ENCODE measurements at places on chromosomes 7 and 10. TPM values are rescaled to one million over a fixed set of nuclear protein-coding genes. Genes with fewer than 3 reads are reported as not detected.

The LRMDA gene
- total RNA-seq: 1.0 TPM

The LIPK gene
- total RNA-seq: not detected

The PNLIPRP2 gene
- total RNA-seq: not detected

The AGR2 gene
- total RNA-seq: not detected

The NDUFB8 gene
- 167 TPM for total RNA-seq

The HMX2 gene
- not detected for total RNA-seq

The AVL9 gene
- total RNA-seq: 25.4 TPM

The HOXA11 gene
- total RNA-seq: not detected

GRCh38 chr7:79785556-79785955, 332.1 kb upstream of the MAGI2 start:
- no peak for DNase-seq

DNA sequence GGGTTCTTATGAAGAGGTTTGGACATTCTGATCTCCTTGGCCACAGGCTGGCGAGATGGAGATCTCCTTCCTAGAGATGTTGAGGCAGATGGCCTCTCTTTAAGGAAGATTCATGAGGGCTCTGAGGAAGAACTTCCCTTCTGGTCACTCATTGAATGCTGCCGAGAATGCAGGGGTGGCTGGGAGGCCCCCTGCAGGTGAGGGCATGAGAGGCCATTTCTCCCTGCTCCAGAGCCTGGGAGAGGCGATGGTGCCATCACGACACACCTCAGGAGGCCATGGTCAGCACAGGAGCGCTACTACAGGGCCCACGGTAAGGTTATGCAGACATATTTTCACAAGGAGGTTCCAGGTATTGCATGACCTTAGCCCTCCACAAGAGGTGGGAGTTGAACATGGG, 40.2 kb downstream of the CXCL12 start:
- no peak for DNase-seq

DNA sequence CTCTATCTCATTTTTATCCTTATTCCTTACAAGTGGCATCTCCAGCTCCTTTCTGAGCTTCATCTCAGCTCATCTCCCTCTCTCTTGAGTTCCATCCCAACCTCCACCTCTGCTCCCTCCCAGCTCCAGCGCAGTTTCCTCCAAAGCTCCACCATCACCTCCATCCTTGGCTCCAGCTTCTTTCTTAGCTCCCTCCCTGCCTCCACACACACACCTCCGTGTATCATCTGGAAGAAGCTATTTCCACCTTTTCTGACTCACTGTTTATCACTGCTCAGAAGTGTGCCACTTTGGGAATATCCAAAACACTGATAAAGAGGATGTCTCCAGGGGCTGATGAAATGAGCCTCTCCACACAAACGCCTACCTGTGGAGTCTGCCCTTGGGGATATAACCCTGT, 481.4 kb downstream of the PTPRN2 start:
- no peak for DNase-seq

DNA sequence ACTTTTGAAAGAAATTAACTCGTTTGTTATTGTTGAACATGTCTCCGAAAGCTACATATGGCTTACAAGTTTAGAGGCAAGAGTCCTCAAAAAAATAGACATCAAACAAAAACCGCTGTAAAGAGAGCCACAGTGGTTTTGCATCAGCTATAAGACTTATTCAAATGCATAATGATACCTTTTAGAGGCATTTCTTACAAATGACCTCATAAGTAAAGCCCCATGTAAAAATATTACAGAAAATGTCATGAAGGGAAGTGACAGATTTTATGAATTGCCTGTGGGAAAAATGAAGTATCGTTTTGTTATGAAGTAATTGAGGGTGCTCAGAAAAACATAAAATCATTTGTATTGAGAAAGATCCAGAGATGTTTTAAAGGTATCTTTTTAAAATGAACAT, 598.0 kb downstream of the NXPH1 start:
- DNase-seq: no peak

DNA sequence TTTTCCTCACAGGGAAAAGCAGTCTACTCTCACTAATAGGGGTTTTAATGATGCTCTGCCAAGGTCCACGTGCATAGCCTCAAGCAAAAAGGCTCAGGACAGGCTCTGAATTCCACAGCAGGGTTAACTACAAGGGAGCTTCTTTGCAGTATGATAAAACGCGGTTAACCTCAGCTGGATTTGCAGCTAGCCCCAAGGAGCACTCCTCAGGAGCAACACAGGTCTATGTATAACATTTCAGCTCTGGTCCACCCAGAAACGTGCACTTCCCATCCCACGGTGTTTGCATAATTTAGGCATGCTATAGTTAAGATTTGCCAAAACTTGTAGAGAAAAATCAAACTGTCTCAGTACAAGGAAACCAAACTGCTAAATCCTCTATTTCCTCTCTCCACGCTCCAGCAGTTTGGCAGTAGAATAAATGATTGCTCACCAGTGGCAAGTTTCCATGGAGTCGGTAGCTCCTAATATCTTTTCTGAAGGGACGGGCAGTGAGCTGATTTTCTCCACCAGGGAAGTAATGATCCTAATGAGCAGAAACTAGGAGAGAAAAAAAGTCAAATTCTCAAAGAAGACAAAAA, 13.1 kb upstream of the ASB4 start:
- peak; percentile 64 for DNase-seq

DNA sequence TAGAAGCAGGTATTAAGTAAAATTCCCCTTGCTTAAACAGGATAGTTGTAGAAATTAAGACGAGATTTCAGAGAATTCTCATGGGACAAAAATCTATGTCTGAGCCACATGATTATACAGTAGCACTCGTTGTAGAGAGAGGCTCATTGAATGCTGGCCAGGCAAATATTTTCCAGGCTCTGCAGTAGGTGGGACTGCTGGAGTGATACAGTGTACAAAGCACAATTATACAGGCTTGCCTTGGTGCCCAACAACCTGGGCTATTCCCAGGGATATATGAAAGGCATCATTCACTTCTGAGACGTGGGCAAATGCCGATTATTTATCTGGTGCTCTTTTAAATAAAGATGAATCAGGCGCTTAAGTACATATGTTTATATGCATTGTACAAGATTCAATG, 380.6 kb downstream of the PHTF2 start:
- no peak for DNase-seq

DNA sequence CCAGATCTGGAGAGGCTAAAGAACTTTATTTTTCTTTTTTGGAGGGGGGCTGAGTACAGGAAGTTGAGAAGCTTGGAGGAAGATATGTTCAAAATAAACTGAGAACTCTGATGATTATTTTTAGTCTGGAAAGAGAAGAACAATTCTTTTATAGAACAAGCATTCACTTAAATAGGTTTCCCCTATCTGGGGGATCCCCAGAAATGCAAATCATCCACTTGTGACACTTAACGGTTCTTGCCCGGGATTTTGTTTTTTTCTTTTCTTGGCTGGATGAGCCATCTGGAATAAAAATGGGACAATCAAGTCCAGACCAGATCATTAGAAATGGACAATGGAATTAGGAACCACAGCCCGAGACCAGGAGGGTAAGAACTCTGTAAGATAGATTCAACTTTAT, 95.9 kb upstream of the EGR2 start:
- no peak for DNase-seq

DNA sequence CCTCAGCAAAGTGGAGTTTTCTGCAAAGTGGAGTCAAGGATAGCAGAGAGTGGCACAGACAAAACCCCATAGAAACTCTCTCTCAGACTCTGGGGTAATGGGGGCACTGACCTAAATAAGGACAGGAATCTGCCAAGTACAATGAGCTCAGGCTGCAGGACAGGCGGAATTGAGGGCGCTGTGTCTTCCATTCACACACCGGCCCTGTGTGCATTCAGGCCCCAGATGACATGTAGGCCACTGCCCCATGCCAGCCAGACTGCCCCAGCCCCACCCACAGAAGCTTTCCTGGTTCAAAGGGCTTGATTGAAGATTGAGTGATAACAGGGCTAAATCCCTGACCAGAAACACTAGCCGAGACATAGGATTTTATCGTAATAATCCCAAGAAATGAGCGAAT, 52.7 kb downstream of the EEPD1 start:
- no peak for DNase-seq

DNA sequence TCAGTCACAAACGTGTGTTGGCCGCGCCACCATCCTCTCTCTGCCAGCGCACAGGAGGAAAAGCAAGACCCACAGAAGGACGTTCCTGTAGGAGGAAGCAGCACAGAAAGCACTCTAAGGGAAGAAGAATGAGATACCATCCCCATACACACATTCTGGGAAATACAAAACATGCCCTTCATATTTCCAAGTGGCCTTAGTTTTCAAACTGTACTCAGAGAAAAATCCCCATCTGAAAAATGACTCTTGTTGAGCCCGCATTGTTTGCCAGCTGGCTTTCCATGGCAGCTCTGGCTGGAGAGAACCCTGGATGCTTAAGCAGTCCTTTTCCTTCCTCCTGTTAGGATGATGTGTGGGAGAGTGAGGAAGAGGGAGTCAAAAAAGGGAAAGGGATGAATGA, 33.1 kb downstream of the MTURN start:
- no peak for DNase-seq

- DNase-seq: no peak
These were observed 126.7 kb upstream of the ZNF32 start for GRCh38 chr10:43775384-43775783.

DNA sequence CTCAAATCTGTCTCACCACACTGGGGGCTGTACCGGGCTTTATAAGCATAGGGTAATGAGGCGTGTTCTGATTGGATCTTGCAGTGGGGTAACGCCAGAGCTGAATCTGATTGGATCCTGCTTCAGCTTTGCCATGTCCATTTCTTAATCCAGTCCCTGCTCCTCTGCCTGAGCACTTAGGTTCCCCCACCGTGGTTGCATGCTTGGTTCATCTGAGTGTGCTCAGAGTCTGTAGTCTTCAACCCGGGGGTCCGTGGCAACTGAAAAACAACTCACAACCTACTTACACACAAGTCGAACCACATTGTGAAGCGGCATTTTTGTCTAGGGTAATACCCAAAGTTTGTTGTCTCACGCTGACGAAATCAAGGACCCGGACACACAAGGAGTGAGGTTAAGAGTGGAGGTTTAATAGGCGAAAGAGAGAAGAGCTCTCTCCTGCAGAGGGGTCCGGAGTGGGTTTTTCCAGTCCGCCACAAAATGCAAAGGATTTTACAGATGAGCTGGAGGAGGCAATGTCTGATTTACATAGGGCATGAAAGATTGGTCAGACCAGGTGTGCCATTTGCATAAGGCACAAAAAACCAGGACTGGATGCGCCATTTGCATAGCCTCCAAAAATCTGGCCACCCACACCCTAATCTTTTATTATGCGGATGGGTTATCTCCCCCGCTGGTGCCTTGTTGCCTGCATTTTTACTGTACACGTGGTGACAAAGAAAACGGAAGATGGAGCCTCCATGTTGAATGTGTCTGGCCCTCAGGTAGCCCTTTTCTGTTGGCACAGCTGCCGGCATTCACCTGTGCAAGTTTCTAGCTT, 641.8 kb upstream of the FOXK1 start:
- DNase-seq: no peak

GRCh38 chr10:123788981-123789380, 102.6 kb downstream of the CPXM2 start:
- DNase-seq: no peak

GRCh38 chr7:142516038-142516501, 233.2 kb upstream of the PRSS1 start:
- peak; percentile 79 for DNase-seq

DNA sequence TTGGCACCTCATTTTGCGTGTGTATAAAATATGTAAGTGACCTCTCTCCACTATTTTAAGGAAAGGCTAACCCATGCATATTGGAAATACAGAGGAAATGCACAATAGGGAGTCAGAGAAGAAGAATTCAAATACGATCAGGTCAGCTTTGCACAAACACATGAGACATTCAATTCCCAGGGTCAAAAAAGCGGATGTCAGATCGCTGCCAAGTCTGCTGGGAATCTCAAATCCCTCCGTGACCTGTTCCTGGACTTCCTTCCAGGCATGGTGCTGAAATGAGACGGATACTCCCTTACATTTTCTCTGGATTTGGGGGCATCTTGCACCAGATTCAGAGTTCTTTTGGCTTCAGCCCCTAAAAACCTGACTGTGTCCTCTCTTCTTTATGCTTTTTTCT, 91.9 kb upstream of the PRKCQ start:
- DNase-seq: no peak

GRCh38 chr10:63724922-63725321, 203.7 kb downstream of the REEP3 start:
- no peak for DNase-seq

DNA sequence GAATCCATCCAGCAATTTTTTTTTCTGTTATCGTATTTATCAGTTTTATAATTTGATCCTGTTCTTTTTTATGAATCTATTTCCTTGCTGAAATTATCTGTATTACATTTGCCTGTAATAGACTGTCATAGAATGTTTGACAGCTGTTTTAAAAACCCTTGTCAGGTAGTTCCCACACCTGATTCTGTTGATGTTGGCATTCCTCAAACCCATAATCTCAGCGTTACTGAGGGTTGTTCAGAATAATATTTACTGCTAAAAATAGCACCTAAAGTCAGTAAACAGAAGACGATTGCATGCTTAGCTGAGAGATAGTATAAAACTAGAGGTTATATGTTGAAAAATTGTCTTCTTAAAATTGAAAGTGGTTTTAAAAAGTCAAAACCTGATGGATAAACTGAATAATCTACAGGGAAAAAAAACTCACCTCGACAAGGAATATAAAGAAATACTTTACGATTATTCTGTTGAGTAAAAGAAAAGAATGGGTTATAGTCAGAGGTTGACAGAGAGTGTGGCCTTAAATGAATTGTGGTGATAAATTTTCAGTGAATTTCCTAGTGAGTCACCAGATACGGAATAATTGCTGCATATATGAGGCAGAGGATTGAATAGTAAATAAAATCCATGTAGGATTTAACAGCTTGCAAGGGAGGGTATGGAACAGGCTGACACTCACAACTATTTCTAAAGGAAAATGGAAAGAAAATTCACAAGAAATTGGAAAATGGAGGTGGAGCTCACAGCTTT, 824.1 kb upstream of the IGFBP3 start:
- DNase-seq: peak; percentile 62

- no peak for DNase-seq
These were observed 990 bp downstream of the CALML3 start for GRCh38 chr10:5525561-5526341.

GRCh38 chr10:5904227-5904626, 14.2 kb downstream of the FBH1 start:
- no peak for DNase-seq

DNA sequence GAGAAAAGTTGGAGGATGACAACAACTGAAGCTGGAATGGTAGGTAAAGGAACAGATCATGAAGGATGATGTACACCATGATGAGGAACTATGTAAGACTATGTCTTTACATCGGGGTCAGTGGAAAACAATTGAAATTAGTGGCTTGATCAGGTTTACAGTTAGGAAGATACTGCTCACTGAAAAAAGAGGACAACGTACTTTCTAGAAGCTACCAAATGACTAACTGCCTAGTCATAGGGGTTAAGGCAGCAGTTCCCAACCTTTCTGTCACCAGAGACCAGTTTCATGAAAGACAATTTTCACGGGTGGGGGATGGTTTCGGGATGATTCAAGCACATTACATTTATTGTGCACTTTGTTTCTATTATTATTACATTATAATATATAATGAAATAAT, 91.6 kb upstream of the ANKRD1 start:
- no peak for DNase-seq

DNA sequence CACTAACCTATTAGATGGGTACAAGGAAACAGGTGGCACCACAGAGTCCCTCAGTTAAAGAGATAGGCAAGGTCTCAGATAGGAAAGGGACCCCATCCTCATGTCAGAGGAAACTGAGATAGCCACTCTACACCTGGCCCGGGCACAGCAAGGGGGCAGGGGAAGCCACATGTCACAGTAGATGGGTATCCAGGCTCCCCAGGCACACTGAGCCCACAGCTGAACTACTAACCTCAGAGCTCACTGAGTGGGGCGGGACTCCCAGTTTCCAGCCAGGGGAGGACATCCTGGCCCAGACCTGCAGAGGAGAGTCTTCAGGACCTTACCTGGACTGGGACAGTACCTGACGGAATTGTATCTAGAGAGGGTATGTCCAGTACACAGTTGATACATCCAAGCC, 3.7 kb upstream of the CDHR1 start:
- no peak for DNase-seq

All from fibroblast of lung (primary cell).